ENCODE measurements at places on chromosomes 7 and 10.

- DNase-seq = peak; percentile 22
These were observed 166.8 kb upstream of the ASAH2 start for GRCh38 chr10:50417886-50418830.

DNA sequence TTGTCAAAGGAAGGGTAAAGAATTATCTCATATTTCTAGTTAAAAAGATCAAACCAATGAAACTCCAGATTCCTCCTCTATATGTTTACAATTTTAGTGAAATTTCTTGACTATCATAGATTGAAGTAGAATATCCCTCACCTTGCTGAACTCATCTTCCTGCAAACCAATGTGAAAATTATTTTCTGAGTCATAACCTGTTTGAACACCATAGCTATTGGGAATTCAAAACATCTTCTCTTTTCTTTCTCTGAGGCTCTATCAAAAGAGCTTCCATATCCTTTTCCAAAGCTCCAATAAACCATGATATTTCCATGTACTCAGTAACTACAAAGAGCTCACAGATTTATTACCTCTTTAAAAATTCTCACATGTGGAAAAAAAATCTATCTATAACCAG lies 134.3 kb downstream of the DOCK4 start:
- no peak for DNase-seq

GRCh38 chr7:111183321-111183720 lies 92.4 kb downstream of the LRRN3 start:
- no peak for DNase-seq

- DNase-seq = no peak
These were observed 400.0 kb downstream of the PTPRN2 start for GRCh38 chr7:158187694-158187994.

- no peak for DNase-seq
These were observed 124.7 kb upstream of the CTBP2 start for GRCh38 chr10:125284875-125285597.

DNA sequence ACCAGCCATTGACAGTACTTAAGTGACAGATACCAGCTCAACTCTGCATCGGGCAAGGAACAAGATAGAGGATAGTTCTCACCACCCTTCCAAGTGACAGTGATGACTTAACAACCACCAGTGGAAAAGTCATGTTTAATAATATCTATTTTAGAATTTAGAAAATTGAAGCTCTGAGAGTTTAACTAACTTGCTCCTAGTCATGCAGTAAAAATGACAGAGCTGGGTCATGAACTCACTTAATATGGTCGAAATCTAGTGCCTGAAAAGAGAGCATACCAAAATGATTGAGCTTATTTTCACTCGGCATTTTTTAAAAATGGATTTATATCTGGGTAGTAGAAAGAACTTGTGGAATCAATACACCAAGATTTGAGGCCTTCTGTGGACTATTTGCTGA lies 367.8 kb upstream of the IGFBP3 start:
- DNase-seq = no peak

DNA sequence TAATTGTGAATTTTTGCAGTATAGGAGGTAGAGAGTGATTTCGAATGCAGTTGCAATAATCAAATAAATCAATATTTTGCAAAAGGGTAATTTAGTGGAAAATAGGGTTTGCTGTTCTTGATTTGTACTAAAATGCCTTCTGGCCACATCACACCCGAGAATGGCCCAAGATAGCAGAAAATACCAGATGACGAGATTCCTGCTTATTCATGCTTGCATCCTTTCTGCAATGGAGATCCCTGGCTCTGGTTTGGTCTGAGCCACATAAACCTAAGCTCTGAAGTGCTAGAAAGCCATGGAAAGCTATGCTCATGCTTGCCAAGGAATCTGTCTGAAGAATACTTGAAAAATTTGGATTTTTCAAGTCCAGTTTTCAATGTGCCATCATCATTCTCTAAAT lies 634.2 kb upstream of the COBL start:
- DNase-seq = no peak

DNA sequence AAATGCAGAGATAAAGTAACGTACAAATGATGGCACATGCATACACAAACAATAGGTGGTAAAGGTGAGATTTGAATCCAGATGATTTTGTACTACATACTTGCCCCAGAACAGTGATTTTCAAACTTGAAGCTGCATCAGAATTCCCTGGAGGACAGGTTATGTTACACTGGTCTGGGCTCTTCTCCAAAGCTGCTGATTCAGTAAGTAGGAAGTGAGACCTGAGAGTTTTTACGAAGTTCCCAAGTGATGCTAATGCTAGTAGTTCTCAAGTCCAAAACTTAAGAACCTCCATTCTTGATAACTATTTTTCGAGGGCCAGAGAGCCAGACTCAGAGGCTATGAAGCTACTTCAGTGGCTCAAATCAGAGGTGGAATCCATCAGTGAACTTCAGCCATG lies 159.0 kb upstream of the POM121L12 start:
- DNase-seq = no peak

DNA sequence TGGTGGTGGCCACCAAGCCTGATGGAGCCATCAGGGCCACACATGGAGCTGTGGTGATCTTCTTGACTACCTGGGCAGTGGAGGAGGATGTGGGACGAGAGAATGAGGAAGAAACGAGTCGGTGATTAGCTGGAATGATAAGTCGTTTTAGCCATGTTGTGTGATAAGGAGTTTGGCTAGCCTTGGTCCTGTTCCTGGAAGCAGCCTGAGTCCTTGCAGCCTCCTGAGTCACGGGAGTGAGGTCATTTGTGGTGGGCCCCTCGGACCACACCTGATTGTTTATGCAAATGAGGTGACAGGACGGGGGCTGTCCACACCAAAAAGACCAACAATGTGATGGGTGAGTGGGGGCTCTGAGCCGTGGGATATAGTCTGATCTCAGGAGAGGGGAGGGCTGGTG lies 554.4 kb downstream of the PTPRN2 start:
- no peak for DNase-seq

DNA sequence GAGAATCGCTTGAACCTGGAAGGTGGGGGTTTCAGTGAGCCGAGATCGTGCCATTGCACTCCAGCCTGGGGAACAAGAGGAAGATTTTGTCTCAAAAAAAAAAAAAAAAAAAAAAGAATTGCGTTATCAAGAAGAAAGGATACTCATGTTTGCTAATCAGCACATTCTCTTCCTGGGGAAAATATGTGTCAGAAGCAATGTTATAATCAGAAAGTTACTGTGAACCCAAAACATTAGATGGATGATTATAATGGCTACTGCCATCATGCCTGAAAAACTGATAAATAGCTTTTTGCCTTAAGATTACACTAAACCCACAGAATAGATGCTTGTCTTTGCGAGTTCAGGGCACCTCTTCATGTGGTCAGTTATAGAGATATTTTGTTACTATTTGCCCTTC lies 24.3 kb upstream of the GNAI1 start:
- no peak for DNase-seq

DNA sequence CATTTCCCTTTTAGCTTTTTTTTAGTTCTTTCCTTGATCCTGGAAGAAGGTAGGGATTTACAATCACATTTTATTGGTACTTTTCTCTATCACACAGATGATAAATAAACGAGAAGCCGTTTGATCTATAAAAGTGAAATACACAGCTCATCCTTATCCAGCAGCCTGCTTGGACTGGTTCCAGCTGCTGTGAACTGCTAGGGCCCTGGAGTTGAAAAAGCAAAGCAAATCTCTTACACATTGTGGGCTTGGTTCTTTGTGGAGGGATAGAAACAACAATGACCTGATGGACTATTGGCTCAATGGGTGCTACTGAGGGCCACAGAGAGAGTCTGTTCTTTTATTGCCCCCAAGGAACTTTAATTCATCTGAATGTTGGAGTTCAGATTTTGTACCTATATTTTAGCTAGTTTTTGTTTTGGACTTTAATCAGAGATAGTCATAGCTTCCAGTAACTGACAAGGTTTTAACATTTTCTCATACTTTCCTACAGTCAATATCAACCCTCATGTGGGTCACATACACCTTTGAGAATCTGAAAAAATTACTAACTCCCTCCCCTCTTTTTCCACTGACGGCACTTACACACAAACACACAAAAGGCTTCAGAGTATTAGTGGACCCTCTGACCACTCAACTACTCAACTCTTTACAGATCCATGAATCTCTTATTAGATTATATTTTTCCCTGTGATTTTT lies 91.6 kb upstream of the CCDC6 start:
- no peak for DNase-seq

DNA sequence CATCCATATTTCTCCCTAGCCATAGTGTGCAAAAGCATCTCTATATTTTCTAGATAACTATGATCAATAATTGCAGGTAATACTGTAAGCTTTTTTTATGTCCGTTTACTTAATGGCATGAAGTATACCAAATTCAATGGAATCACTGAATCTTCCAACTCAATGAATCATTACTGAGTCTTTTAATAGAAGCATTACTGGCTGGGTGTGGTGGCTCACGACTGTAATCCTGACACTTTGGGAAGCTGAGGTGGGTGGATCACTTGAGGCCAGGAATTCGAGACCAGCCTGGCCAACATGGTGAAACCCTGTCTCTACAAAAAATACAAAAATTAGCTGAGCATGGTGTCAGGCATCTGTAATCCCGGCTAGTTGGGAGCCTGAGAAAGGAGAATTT lies 372.5 kb downstream of the BMPER start:
- DNase-seq = no peak

DNA sequence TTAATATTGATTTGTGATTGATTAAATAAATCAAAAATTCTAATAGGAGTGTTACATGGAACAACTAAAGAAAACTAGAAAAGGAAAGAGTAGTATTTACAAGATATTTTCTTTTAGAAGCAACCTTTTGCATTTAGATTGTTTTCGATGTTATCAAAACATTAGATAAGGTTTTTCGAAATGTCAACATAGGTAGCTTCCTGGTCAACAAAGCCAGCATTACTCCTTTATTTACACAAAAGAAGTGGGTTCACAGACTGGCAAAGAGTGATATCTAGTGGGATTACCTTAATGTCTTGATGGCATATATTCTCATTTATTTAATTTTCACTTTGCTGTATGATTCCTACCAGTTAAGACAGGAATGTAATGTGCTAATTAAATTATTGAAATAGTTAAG lies 117.3 kb upstream of the TEX47 start:
- DNase-seq = no peak

- no peak for DNase-seq
These were observed 66.0 kb downstream of the JCAD start for GRCh38 chr10:29993319-29993915.

- no peak for DNase-seq
These were observed 118.1 kb upstream of the PHF14 start for GRCh38 chr7:10855583-10855982.

- no peak for DNase-seq
These were observed 108.0 kb downstream of the TWIST1 start for GRCh38 chr7:19009241-19009935.

DNA sequence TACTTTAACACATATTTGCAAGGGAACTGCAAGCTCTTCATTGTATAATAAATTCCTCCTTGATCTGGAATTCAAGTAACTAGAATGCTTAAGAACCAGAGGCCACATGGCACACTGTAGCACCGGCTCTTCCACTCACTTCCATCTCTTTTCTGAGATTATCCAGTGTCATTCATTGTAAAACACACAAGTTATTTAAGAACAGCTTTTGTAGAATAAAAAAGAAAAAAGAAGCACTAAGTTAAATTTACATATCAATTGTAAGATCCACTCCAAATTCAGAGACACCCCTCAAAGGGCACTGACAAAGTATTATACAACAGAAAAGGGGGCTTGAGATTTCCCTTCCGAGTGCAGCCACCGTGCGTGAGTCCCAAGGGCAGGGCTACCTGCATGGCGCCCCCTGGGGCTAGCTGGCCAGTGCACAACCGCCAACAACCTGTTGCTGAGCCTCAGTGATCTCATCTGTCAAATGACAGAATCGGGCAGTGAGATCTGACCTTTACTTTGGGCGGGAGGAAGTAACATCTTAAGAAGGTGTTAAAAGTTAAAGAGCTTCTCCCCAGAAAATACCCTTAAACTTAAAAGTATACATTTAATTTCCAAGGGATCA lies 12.5 kb downstream of the GLI3 start:
- DNase-seq = no peak

DNA sequence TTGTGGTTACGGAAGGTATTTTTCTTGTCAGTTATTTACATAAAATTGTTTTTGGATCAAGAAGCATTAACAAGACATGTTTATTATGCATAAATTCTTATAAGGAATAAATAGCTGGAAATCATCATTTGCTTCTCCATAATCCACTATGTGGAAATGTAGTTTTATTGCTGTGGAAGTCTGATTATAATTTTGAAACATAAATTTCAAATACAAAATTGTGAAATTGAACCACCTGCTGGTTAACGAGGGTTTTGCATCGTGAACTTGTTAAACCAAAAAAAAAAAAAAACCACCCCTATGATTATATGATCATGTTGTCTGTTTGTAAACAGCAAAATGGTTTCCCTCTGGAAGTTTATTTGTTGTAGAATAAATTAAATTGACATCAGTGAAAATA lies 25.9 kb downstream of the ABRAXAS2 start:
- DNase-seq = no peak

DNA sequence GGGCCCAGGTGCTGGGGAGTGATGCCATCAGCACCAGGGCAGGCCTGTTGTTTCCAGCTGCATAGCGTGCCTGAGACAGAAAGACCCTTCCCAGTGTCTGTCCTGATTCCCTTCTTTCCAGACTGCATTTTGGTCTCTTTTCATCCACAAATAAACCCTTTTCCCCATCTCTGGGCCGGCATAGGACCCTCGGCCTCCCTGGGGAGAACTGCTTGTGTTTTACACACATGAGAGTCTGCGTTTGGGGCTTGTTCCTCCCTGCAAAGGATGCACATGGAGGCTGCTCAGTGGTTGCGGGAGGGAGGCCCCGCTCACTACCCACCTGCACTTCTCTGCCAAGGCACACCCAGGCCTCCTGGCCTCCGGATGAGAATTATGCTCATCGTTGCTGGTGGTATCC lies 5.8 kb upstream of the MMP21 start:
- DNase-seq = no peak

DNA sequence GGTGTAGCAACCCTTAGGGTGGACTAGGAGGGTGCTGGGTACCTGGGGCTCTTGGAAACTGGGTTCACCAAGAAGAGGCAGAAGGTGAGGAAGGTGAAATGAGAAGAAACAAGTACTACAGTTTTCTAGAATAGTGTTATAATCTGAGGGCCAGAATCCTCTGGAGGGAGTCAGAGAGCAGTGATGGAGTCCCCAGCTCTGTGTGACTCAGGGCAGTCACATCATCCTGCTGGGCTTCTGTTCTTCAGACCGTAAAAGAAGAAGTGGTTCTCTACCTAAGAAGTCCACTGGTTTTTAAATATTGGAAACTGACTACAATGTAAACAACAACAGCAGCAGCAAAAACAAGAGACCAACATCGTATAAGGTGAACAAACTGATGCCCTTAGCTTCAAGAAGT lies 197.3 kb downstream of the PRPF18 start:
- no peak for DNase-seq
